ENCODE measurements at places on chromosomes 12 and 14. TPM values are rescaled to one million over a fixed set of nuclear protein-coding genes. Genes with fewer than 3 reads are reported as not detected.

GRCh38 chr12:90086281-90086680, 377.6 kb upstream of the ATP2B1 start:
- H3K27ac ChIP-seq, result no peak overlapping the region
- H3K4me1 ChIP-seq, result peaks cover 20% of the 10 kb centered on the region
- no peak for DNase-seq
- H3K4me3 ChIP-seq, result no peak overlapping the region

Gene SLC38A4
- not detected for total RNA-seq

GRCh38 chr12:116603546-116604177, 44.5 kb downstream of the MAP1LC3B2 start:
- DNase-seq, result no peak
- H3K4me3 ChIP-seq, result no peak overlapping the region
- H3K36me3 ChIP-seq, result no peaks in the 10 kb centered on the region
- H3K27me3 ChIP-seq, result peaks cover 2% of the 10 kb centered on the region

Gene RNASE1
- not detected for total RNA-seq

DNA sequence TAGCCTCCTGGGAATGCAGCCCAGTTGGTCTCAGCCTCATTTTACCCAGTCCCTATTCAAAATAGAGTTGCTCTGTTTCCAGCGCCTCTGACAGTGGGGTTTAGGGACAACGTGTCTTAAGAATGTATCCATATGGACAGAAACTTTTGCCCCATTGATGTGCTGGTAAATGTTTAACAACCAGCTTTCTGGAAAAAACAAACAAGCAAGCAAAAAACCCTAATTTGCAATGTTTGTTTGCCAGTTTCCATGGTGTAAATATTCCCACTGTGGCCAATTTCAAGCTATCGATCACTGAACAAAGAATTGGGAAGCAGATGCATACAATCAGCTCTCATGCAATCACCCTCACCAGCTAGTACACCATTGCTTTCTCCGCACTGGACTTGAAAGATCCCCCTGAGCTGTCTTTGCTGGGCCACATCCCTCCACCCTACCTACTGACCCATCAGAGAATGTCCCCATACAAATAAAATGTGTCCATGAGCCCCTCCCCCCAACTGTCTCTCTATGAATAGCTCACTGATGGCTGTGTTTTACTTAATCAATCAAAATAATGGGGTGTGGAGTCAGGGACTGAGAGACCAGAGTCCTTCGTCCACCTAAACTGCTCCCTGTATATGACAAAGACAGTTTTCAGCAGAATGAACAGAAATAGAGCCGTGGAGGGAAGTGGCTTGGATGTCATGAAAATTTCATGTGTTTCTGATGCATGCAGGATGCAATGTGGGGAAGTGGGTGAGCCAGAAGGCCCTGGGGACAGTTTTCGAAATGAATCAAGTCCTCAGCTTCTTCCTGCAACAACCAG, 40.8 kb downstream of the CCDC60 start:
- DNase-seq, result no peak
- no peak overlapping the region for H3K27ac ChIP-seq
- H3K4me3 ChIP-seq, result no peak overlapping the region

- H3K27ac ChIP-seq, result peak overlapping the region; percentile 97
- peaks cover 63% of the 10 kb centered on the region for H3K4me1 ChIP-seq
Observed at GRCh38 chr12:46208370-46208769, 60.5 kb downstream of the SLC38A1 start.

- H3K4me1 ChIP-seq, result peaks cover 45% of the 10 kb centered on the region
- peaks cover 2% of the 10 kb centered on the region for H3K27me3 ChIP-seq
- no peaks in the 10 kb centered on the region for H3K36me3 ChIP-seq
- no peak overlapping the region for H3K4me3 ChIP-seq
Observed at GRCh38 chr14:22884738-22885523, 1.9 kb downstream of the REM2 start.

Gene C14orf180
- total RNA-seq, result not detected

Gene RIN3
- total RNA-seq, result 26.4 TPM

Gene KIAA0586
- 38.4 TPM for total RNA-seq

Gene NELL2
- 28.4 TPM for total RNA-seq

- DNase-seq, result no peak
- no peaks in the 10 kb centered on the region for H3K36me3 ChIP-seq
- H3K4me3 ChIP-seq, result no peak overlapping the region
- no peak overlapping the region for H3K27ac ChIP-seq
- H3K4me1 ChIP-seq, result no peaks in the 10 kb centered on the region
- no peaks in the 10 kb centered on the region for H3K27me3 ChIP-seq
Observed at GRCh38 chr12:38163442-38163801, 153.2 kb upstream of the ALG10B start.

DNA sequence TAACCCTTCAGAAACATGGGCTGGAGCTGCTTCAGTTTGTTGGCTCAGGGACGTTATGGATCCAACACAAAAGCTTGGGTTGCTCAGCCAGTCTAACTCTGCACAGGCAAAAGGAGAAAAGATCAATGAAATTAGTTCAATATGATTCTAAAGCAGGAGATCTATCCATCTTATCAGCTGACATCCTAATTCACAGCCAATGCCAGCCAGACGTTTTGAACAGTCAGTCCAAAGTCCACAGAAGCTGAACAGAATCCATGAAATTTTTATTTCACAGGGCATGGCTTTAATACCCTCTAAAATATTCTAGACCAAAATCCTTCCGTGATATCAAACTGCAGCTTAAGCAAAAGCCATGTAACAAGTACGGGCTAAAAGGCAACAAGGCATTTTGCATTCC, 13.7 kb downstream of the NRDE2 start:
- H3K27ac ChIP-seq, result no peak overlapping the region
- H3K4me1 ChIP-seq, result peaks cover 29% of the 10 kb centered on the region
- no peak overlapping the region for H3K4me3 ChIP-seq

DNA sequence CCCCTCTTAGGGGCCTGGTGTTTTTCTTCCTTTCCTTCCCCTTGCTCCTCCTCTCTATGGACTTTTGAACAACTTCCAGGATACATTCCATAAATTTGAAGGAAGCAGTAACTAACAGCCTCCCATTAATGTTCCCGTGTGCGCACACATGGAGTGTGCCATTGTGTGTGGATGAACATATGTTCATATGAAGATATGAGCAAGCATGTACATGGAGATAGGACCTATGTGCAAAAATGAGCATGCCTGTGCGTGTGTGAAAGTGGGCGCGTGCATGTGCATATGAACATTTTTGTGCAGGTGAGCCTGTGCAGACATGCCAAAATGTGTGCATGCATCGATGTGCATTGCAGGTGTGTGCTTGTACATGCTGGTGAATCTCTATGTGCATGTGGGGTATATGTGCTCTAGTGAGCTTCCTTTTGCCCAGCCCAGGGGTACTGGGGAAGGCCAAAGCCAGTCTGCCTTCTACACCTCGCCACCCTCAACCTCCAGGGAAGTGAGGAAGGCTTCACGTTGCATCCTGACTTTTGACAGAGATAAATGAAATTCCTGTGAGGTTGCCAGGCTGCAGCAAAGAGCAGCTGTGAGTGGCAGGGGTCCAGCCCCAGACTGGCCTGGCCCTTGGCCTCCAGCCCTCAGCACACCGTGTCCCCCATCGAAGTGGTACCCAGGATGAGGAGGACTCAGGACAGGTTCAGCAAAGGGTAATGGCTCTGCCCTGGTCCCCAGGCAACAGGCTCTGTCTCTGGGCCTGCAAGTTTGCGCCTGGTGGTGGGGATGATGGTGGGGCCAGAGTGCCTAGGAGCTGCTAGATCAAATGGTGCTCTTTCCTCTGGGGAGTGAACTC, 21.1 kb upstream of the PGF start:
- H3K4me1 ChIP-seq, result no peaks in the 10 kb centered on the region
- no peak overlapping the region for H3K27ac ChIP-seq
- DNase-seq, result no peak
- H3K4me3 ChIP-seq, result no peak overlapping the region

Gene SLC22A17
- total RNA-seq, result 5.3 TPM

Gene RDH16
- total RNA-seq, result 0.32 TPM

- no peak for DNase-seq
- no peak overlapping the region for H3K4me3 ChIP-seq
- no peak overlapping the region for H3K27ac ChIP-seq
- H3K36me3 ChIP-seq, result no peaks in the 10 kb centered on the region
Observed at GRCh38 chr14:49953196-49953595, 60.3 kb downstream of the ARF6 start.

Gene KSR2
- total RNA-seq, result 0.16 TPM

DNA sequence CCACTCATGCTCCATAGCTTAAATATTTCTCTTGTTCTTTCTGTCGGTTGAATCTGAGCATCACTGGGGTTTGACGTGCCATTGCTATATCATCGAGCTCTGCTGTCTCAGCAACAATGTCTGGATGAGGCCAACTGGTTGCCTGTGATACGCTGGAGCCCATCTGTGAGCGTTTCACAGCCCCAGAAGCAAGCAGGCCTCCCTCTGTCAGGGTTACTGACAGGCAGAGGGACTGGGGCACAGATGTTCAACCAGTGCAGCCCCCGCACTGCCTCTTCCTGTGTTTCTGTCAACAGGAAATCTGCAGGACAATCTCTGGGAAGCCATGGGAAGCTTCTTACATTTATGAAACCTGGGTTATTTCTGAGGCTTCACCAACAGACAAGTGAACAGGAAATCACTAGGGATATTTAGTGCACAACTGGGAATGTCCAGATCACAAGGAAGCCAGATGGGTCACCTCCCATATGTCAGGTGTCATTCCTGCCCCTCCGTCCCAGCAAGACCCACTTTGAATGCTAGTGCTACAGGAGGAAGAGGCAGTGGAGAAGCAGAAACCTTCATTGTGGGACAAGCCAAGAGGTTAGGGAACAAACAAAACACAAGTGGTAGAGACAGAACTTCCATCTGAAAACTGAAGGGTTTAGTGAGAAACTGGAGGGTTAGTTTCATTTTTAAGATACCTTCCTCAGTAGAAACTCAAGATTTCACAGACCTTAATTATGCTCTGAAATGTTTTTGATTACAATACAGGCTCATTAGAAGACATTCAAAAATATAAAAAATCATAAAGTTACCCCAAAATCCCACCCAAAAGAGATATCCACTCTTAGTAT, 24.1 kb downstream of the DMAC2L start:
- H3K36me3 ChIP-seq, result peaks cover 2% of the 10 kb centered on the region
- no peak overlapping the region for H3K4me3 ChIP-seq
- peak overlapping the region; percentile 62 for H3K27ac ChIP-seq
- no peaks in the 10 kb centered on the region for H3K27me3 ChIP-seq
- peak; percentile 22 for DNase-seq

GRCh38 chr12:42582050-42582449, 7.5 kb downstream of the PRICKLE1 start:
- no peaks in the 10 kb centered on the region for H3K4me1 ChIP-seq
- H3K36me3 ChIP-seq, result no peaks in the 10 kb centered on the region
- DNase-seq, result no peak
- no peak overlapping the region for H3K4me3 ChIP-seq
- H3K27ac ChIP-seq, result no peak overlapping the region
- peaks cover 21% of the 10 kb centered on the region for H3K27me3 ChIP-seq

Gene LAG3
- 93.9 TPM for total RNA-seq

Gene GLI1
- total RNA-seq, result 0.73 TPM

- no peak overlapping the region for H3K4me3 ChIP-seq
- no peak for DNase-seq
- no peaks in the 10 kb centered on the region for H3K27me3 ChIP-seq
- no peaks in the 10 kb centered on the region for H3K36me3 ChIP-seq
- no peak overlapping the region for H3K27ac ChIP-seq
- no peaks in the 10 kb centered on the region for H3K4me1 ChIP-seq
Observed at GRCh38 chr14:62655166-62655565, 390.1 kb downstream of the KCNH5 start.

DNA sequence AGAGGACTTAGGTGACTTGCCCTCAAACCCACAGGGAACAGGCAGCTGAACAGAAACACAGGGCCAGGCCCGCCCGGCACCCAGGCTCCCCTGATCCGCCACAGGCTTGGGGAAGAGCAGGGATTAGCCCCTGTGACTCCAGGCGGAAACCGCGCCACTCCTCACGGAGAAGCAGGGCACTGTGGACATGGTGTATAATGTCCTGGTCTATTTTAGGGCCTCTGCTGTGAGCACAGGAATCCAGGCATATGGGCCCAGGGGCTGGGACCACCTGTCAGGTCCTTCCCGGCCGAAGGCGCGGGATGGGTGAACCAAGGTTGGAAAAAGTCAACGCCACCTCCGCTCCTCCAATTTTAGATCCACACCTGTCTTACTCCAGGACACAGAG, 34.6 kb upstream of the MEG3 start:
- no peak overlapping the region for H3K27ac ChIP-seq
- H3K36me3 ChIP-seq, result no peaks in the 10 kb centered on the region
- H3K4me3 ChIP-seq, result no peak overlapping the region
- H3K4me1 ChIP-seq, result no peaks in the 10 kb centered on the region

DNA sequence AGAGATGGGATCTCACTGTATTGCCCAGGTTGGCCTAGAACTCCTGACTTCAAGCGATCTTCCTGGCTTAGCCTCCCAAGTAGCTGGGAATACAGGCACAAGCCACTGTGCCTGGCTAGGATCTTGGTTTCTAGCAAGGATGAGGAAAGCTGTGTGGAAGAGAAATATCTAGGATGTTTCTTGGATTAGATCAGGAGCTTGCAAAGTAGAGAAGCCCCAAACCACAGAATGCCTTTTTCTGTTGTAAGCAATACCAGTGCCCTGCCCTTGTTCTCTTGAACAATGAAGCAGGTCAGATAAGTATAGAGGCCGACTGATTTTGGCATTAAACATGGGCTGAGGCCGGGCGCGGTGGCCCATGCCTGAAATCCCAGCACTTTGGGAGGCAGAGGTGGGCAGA, 44.3 kb upstream of the STRN3 start:
- no peak overlapping the region for H3K27ac ChIP-seq
- no peaks in the 10 kb centered on the region for H3K4me1 ChIP-seq
- no peaks in the 10 kb centered on the region for H3K27me3 ChIP-seq
- peaks cover 16% of the 10 kb centered on the region for H3K36me3 ChIP-seq
- DNase-seq, result no peak

DNA sequence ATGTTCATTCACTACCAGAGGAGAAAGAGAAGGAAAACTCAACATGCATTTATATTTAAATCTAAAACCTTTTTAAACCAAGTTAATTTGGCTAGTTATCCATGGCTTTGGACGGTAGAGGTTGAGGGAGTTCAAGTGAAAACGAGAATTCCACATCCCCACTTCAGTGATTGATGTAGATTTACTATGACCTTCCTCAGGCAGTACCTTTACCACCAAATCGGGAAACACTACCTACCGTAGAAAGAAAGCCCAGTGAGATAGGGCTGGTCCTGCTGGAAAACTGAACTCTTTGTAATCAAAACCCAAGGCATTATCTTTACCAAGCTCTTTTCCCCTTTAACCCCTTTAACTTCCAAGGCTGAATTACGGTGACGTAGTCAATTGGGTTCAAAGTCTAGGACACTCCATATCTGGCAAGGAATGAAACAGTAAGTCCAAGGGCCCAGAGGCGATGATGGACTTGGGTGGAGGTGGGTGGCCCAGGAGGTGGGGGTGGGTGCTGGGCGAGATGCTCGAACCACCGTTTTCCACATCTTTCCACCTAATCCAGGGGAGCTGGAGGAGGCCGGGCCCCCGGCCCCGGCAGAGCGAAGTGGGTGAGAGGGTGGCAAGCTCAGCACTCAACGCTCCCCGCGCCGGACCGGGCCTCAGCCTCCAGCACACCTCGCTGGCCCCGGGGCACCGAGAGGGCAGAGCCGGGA, 618 bp downstream of the SEC23A start:
- peaks cover 5% of the 10 kb centered on the region for H3K36me3 ChIP-seq
- H3K4me3 ChIP-seq, result peak overlapping the region; percentile 93
- peak overlapping the region; percentile 92 for H3K27ac ChIP-seq
- H3K4me1 ChIP-seq, result peaks cover 43% of the 10 kb centered on the region
- H3K27me3 ChIP-seq, result no peaks in the 10 kb centered on the region

All from activated CD4-positive, alpha-beta T cell treated with anti-CD3 and anti-CD28 coated beads for 36 hours (primary cell).